ENCODE measurements at places on chromosomes 1 and 21. TPM values are rescaled to one million over a fixed set of nuclear protein-coding genes. Genes with fewer than 3 reads are reported as not detected.

LIN28A gene
- total RNA-seq: not detected

PKN2 gene
- 13.6 TPM for total RNA-seq

BPNT1 gene
- 17.6 TPM for total RNA-seq

TRPM2 gene
- 6.7 TPM for total RNA-seq

CRYBG2 gene
- total RNA-seq: 1.5 TPM

AMY1C gene
- total RNA-seq: not detected

ADAMTS5 gene
- total RNA-seq: not detected
